ENCODE measurements at places on chromosomes 1 and 21.

GRCh38 chr1:205293350-205294074, 28.0 kb downstream of the NUAK2 start:
- peak; percentile 37 for DNase-seq

- DNase-seq, result peak; percentile 61
Measured at GRCh38 chr1:173097001-173097400, 46.3 kb upstream of the TNFSF18 start.

GRCh38 chr1:6200188-6200809, 904 bp upstream of the RPL22 start:
- no peak for DNase-seq

GRCh38 chr1:7313826-7314225, 457.3 kb upstream of the VAMP3 start:
- DNase-seq, result peak; percentile 49

GRCh38 chr1:18962121-18962721, 5.7 kb upstream of the IFFO2 start:
- no peak for DNase-seq

Measured in fibroblast of skin of right biceps (primary cell).